ENCODE measurements at places on chromosomes 1 and 21.

DNA sequence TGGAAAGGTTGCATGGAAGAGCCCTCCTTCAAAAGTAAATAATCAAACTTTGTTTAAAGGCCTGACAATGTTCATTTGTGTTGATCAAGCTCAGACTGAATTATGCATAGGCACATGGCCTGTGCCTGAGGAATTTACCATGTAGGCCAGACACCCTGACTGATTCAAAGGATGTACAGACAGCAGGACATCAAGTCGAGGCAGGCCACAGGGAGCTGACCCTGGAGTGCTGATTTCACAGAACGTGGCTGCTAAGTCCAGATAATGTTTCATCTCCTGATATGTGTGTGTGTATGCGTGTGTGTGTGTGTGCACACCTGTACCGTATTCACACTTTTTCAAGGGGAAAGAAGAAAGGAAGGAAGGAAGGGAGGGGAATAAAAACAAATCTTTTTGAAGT lies 34.1 kb downstream of the NAV1 start:
- no peak for DNase-seq

GRCh38 chr21:26041431-26042180 lies 129.0 kb downstream of the APP start:
- no peak for DNase-seq

GRCh38 chr1:8259498-8260290 lies 58.2 kb upstream of the SLC45A1 start:
- DNase-seq = no peak

GRCh38 chr1:193674292-193674944 lies 488.0 kb upstream of the B3GALT2 start:
- DNase-seq = no peak

DNA sequence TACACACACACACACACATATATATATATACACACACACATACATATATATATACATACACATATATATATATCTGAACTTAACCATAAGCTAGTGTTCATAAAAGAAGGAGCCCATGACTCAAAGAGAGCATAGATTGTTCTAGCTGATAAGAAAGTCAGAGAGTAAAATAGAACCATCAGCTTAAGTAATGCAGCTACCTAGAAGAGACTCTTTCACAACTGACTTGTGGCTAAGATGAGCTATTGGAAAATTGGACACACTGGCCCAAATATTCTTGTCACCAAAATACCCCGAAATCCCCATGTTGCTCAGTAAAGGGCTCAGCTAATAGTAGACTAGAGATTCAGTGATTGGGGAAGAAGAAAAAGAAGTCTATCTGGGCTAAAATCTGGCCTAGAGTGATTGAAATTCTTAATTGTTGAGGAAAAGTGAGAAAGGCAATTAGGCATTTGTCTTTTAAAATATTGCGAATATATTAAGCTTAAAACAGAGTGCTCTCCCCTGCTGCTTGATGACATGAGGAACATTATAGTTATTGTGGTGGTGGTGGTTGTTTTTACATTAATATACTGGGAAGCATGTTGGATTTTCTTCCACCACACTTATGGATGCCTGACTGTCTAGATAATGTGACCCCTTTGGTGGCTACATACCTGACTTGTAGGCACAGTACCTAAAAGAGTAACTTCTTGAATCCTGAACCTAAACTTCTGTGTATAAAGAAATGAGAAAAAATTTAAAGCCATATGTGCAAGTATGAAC lies 6.3 kb downstream of the SLAMF1 start:
- no peak for DNase-seq

DNA sequence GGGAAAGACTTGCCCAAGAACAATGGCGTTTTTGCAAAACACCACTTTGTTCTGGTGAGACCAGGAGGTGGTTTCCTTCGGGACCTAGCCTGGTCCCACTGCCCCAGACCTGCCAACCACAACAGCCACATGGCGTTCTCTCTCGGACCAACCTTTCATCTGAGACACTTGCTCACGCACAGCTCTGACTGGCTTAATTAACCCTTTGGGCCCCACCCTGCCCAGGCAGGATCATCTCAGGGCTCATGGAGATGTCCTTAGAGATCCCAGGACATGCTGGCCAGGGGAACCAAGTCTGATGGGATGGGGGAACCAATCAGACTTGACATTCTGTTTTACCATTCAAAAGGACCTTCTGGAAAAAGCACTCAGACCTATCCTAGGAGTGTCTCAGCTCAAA lies 97.8 kb upstream of the SLC2A1 start:
- DNase-seq = no peak

- peak; percentile 78 for DNase-seq
Measured at GRCh38 chr1:203046984-203047630, 20.8 kb downstream of the PPFIA4 start.

DNA sequence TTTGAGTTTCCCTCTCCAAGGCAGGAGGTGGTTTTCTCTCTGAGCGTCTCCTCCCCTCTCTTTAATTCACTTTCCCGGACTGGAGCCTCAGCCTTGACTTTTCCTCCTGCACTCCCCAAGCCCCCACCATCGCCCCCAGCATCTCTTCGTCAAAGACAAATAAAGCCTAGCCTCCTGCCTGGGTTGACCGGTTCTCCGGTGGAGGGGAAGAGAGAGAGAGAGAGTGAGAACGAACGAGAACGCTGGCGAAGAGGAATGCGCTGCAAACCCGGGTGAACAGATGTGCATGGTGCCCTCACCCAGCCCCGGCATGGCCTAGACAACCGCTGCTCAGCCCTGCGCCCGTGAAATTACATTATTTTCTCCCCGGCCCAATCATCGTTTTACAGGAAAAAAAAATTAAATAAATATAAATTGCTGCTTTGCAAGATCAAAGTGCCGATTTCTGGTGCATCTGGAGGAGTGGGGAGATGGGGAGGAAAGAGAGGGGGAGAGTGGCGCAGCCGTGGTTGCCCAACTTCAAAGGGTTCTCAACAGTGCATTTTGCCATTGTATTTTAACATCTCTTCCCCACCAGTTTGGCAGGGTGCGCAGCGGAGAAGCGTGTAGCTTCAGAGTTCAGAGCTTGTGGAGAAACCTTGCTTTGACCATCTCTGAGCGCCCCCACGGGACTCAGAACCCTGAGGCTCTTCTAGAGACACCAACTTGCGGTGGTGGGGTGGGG lies 11.4 kb upstream of the TBX15 start:
- no peak for DNase-seq

DNA sequence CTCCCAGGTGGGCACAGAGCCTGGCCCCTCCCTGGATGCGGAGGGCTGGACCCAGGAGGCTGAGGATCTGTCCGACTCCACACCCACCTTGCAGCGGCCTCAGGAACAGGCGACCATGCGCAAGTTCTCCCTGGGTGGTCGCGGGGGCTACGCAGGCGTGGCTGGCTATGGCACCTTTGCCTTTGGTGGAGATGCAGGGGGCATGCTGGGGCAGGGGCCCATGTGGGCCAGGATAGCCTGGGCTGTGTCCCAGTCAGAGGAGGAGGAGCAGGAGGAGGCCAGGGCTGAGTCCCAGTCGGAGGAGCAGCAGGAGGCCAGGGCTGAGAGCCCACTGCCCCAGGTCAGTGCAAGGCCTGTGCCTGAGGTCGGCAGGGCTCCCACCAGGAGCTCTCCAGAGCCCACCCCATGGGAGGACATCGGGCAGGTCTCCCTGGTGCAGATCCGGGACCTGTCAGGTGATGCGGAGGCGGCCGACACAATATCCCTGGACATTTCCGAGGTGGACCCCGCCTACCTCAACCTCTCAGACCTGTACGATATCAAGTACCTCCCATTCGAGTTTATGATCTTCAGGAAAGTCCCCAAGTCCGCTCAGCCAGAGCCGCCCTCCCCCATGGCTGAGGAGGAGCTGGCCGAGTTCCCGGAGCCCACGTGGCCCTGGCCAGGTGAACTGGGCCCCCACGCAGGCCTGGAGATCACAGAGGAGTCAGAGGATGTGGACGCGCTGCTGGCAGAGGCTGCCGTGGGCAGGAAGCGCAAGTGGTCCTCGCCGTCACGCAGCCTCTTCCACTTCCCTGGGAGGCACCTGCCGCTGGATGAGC lies 34.2 kb downstream of the TRIM11 start:
- peak; percentile 44 for DNase-seq

GRCh38 chr1:182707122-182707521 lies 22.7 kb upstream of the RGS8 start:
- DNase-seq = no peak

DNA sequence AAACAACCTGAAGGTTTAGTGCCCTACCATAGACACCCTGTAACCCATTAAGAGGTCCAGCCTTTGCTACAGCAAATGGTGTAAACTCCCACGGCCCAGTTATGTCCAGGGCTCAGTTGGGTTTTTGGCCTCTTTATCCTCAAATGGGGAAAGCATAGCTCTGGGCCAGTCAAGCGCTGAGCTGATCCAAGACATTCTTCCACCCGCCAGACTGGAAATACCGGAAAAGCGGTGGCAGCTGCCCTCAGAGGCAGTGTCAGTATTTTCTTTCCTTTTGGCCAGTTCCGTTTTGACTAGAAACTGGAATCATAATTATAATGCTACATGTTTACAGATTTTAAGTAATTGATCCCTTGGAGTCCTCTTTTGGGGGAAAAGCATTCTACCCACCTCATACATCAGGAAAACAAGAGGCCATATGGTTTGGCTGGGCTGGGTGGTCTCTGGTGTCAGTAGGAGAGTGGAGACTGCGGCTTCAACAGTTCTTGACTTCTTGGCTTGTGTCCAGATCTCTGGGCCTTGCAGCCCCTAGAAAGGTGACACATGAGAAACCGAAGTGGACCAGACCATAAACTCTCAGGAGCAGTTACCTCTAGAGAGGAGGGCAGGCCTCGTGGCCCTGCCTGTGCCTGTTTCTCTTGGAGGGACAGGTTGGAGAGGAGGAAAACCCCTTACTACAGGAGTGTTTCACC lies 30.2 kb upstream of the CLDN14 start:
- no peak for DNase-seq

DNA sequence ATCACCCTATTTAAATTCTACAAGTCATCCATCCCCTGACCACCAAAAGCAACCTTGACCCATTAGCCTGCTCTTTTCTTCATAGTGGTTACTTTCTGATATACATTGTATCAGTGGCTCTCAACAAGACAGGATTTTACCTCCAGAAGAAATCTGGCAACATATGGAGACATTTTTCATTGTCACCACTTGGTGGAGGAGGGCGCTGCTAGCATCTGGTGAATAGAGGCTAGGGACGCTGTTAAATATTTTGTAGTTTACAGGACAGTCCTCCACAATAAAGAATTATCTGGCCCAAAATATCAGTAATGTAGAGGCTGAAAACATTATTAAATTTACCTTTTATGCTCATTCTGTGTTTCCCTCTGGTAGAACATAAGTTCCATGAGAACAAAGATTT lies 6.1 kb downstream of the HSPA13 start:
- DNase-seq = peak; percentile 26

- DNase-seq = no peak
Measured at GRCh38 chr1:200108659-200109058, 81.1 kb downstream of the NR5A2 start.

DNA sequence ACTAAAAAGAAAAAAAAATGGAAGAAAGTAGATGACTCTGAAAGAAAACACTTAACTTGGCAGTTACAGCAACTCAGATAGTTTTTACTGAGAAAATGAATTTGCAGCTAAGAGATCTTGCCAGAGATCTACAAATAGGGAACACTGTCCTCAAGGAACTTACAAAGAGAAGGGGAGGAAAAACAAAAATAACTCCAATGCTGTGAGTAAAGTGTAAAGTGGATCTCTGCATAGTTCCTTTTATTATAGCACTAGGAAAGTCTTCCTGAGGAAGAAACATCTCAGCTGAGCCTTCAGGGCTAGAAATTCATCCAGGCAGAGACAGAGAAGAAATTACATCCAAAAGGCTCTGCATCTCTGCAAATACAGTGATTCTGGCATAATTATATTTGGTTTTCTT lies 3.9 kb downstream of the CD1B start:
- no peak for DNase-seq

DNA sequence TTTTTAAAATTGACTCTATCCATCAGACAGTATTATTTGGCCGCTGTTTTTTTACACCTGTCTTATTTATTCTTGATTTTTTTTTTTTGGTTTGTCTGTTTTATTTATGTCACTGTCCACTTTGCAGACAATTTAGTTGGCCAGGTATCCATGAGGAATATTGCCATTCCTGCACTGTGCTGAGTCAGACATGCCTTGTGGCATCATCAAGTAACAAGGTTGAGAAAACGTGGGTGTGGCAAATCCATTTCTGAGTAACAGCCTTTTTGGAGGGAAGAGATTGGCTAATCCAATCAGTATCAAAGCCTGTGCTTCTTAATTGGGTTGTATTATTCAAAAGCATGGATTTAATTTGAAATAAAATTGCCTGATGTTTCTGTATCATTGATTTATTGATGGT lies 463.1 kb downstream of the USP25 start:
- DNase-seq = no peak

- no peak for DNase-seq
Measured at GRCh38 chr1:175277783-175278733, 85.5 kb upstream of the KIAA0040 start.

GRCh38 chr21:30979054-30979453 lies 59.2 kb downstream of the KRTAP19-8 start:
- DNase-seq = no peak

GRCh38 chr1:156863631-156864030 lies 3.0 kb downstream of the NTRK1 start:
- DNase-seq = no peak

GRCh38 chr1:164664127-164664526 lies 105.1 kb downstream of the PBX1 start:
- no peak for DNase-seq

GRCh38 chr1:178500091-178500770 lies 3.5 kb upstream of the CLEC20A start:
- no peak for DNase-seq
